8988T (cell line): ENCODE measurements at places on chromosomes 6 and 20.

- no peak for DNase-seq
Observed at GRCh38 chr6:150207931-150208570, 65.2 kb downstream of the PPP1R14C start.

DNA sequence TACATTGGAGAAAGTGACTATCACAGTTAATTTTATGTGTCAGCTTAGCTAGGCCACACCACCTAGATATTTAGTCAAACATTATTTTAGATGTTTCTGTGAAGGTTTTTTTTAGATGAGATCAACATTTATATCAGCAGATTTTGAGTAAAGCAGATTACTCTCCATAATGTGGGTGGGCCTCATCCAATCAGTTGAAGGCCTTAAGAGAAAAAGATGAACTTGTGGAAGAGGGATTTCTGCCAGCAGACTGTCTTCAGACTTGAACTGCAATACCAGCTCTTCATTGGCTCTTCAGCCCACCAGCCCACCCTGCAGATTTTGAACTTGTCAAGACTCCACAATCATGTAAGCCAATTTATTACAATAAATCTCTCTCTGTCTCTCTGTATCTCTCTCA is 25.1 kb upstream of the FBXO30 start:
- no peak for DNase-seq

- no peak for DNase-seq
Observed at GRCh38 chr6:89547281-89547680, 91.3 kb downstream of the LYRM2 start.

DNA sequence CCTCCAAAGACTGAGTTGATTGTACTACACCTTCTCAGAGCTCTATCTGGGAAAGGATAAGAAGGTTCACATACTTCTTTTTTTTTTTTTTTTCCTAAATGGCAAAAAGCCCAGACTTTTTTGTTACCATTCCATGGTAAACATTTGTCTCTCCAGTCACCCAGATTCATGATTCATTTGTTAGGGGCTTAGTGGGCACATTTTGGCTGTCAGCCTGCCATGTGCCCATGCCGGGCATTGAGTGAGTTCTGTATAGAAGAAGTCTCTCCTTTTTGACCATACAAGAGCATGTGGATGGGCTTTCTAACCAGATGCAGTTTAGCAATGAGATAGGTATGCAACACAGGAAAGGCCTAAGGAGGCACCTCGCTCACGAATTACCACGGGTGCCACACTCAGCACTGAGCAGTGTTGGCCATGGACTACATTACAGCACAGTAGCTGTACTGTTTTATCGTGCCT is 447.5 kb upstream of the HSF2 start:
- DNase-seq, result no peak

GRCh38 chr6:125952764-125953501 is 3.6 kb upstream of the HINT3 start:
- peak; percentile 46 for DNase-seq

DNA sequence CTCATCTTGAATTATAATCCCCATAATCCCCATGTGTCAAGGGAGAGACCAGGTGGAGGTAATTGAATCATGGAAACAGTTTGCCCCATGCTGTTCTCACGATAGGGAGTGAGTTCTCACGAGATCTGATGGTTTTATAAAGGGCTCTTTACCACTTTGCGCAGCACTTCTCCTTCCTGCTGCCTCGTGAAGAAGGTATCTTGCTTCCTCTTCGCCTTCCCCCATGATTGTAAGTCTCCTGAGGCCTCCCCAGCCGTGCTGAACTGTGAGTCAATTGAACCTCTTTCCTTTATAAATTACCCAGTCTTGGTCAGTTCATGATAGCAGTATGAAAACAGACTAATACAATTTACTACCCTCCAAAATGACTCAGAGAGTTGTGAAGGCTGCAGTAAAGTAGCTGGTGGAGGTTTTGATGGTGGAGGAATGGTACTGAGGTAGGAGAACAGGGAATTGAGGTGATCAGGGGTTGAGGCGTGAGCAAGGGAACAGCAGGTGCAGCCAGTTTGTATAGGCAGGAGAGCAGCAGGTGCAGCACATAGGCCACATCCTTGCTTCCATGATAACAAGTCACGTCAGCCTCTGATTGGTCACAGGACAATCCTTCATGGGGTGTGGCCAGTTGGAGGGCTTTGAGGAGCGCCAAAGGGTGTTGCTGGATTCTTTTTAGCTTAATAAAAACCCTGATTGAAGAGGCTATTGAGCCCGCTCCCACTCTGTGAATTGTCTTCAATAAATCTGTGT is 150.0 kb downstream of the CDC5L start:
- no peak for DNase-seq

- DNase-seq, result no peak
Observed at GRCh38 chr6:105884011-105884410, 202.1 kb upstream of the PRDM1 start.

DNA sequence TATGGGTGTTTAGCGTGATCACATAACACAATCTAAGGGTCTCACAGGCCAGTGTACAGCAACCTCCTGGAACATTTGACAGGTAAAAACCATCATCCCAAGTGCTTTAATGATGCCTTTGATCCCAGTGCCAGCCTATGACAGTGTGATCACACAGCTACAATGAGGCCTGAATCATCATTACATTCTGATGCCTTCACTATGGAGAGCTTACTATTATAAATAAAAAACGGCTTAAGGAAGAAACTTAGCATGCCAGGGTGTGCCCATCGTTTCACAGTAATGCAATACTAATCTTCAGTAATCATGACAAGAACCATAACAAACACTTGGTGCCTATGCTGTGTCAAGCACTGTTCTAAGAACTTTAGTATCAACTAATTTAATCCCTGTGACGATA is 11.4 kb downstream of the MAP7 start:
- no peak for DNase-seq

GRCh38 chr6:16238963-16239797 is 793 bp downstream of the GMPR start:
- peak; percentile 84 for DNase-seq

- DNase-seq, result no peak
Observed at GRCh38 chr6:63713332-63713731, 77.7 kb downstream of the PHF3 start.

GRCh38 chr6:149919834-149920225 is 3.1 kb downstream of the RAET1G start:
- DNase-seq, result no peak

DNA sequence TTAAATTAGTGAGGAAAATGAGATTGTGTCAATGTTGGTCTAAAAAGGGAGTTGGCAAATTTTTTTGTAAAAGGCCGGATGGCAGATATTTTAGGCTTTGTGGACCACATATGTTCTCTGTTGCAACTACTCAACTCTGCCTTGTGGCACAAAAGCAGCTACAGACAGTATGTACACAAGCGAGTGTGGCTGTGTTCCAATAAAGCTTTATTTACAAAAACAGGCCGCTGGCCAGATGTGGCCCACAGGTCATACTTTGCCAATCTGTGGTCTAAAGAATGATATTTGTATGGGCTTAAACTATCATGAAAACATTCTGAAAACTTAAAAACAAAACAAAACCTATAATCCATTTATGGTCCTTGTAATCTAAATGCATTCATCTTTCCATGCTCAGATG is 228.3 kb downstream of the CLIC5 start:
- no peak for DNase-seq

GRCh38 chr6:89368107-89368506 is 15.6 kb upstream of the UBE2J1 start:
- DNase-seq, result no peak

- DNase-seq, result no peak
Observed at GRCh38 chr6:143482593-143482992, 28.9 kb downstream of the FUCA2 start.

DNA sequence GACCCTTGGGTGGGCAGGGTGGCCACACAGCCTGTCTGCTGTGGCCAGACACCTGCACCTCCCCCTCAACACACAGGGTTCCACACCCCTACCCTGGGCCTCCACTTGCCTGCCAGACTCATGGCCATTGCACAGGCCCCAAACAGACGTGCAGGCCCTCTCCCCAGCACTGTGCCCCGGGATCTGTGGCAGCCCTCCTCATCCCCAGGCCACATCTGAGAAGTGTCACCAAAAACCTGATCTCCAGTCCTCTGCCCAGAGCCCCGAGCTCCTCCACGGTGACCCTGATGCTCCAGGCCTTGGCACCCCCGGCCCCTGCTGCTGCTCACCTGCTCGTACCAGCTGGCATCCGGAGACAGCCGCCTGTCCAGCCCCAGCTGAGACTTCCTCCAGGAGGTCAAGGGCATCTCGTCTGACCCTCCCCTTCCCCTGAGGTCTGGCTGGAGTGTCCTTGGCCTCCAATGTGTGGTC is 160.1 kb downstream of the DLL1 start:
- no peak for DNase-seq

DNA sequence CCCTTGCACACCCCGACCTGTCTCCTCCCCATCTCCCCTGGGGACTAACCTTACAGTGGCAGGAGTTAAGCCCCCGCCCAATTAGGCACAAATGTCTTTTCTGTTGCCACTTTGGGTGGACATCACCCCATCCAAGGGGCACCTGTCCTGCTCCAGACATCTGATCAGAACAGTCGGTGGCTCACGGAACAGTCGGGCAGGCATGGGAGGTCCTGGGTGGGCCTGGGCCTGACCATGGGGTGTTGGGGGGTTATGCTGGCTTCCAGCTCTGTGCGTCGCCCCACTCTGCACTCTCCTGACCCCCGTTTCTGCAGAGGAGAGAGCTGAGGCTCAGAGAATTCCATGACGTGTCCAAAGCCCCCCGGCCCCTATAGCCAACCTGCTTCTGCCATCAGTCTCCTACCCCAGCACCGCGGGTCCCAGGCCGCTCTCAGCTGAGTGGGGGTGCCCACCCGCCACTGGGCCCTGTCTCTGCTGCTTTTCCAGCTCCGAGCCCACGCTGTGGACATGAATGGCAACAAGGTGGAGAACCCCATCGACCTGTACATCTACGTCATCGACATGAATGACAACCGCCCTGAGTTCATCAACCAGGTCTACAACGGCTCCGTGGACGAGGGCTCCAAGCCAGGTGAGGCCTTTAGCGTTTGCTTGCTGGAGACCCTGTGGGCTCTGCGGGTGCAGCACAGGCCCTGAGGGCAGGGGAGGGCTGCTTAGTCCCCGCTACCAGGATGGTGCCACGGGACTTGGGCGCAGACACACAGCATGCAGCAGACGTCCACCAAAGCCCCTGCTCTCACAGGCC is 213.2 kb downstream of the TAF4 start:
- no peak for DNase-seq

DNA sequence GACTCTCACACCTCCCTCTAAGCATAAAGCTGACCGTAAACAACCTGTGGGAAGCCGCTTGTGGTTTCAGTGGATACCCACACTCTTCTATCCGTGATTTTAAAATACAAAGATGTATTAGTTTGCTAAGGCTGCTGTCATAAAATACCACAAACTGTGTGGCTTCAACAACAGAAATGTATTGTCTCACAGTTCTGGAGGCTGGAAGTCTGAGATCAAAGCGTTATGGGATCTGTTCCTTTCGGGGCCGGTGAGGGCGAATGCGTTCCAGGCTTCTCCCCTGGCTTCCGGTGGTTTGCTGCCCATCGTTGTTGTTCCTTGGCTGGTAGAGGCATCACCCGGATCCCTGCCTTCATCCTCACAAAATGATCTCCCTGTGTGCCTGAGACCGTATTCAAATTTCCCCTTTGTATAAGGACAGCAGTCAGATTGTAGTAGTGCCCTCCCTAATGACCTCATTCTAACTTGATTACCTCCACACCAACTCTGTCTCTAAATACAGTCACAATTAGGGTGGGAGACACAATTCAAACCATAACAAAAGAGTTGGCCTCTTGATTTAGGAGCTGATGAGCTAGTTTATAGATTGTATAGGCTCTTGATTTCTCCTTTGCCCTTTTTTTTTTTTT is 210.6 kb upstream of the SOX4 start:
- DNase-seq, result no peak

- no peak for DNase-seq
Observed at GRCh38 chr6:1606780-1607515, 2.8 kb upstream of the FOXC1 start.

DNA sequence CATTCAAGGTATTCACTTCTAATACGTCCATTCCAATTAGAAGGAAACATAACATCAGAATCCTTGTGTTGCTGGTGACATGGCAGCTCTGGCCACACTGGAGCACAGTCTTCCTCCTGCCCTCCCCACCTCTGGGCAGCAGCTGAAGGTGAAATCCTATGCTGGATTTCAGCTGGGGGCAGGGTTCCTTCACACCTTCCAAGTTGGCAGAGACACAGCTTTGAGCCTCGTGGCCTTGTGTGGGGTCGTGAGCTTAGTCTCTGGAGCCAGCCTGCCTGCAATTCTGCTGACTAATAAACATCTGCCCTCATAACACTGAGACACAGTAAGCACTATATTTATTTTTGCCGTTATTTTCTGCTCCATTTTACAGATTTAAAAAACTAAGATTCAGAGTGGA is 218.9 kb upstream of the RIN2 start:
- DNase-seq, result no peak

DNA sequence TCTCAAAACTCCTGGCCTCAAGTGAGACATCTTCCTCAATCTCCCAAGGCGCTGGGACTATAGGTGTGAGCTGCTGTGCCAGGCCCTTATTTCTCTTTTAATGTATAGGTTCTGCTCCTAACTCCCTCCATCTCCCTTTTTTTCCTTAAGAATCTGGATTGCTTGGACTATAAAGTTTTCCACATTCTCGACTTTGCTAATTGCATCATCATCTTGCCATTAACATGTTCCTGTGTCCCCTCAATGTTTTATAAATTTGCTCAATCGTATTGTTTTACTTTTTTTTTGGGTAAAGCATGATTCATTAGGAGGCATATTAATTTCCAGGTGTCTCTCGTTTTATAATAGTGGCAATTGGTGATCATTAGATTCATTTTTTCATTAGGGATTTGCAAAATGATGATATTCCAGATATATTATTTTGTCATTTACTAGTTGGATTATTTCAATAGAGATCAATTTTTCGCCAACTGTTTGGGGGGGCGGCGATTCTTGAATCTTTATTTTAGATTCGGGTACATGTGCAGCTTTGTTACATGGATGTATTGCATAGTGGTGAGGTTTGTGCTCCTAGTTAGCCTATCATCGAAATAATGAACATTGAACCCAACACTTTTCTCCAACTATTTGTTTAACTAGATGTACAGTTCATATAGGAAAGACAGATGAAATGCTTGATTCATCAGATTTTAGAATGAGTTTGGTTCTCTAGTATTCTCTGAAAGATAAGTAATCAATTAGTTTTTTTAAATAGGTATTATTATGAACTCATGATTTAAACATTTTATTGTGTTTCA is 68.7 kb downstream of the CBFA2T2 start:
- no peak for DNase-seq

DNA sequence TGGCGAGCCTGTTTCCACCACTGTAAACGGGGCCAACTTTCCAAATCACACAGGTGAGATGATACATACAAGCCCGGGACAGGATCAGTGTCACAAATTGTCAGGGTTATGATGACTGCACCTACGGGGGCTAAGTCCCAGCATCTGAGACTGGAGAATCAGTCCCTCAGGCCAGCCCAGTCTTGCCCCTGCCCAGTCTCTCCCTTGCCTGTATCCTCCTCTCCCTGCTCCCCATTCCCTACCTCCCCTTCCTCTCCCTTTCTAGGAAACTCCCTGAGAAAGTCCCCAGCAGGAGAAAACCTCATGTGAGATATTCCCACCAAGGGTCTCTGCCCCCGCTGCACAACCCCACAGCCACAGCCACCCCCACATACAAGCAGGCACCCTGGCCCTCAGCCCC is 1.5 kb downstream of the FOXS1 start:
- DNase-seq, result no peak
